ENCODE measurements at places on chromosomes 4 and X. TPM values are rescaled to one million over a fixed set of nuclear protein-coding genes. Genes with fewer than 3 reads are reported as not detected.

GRCh38 chrX:132612821-132613564 lies 124.2 kb upstream of the MBNL3 start:
- DNase-seq: no peak

DNA sequence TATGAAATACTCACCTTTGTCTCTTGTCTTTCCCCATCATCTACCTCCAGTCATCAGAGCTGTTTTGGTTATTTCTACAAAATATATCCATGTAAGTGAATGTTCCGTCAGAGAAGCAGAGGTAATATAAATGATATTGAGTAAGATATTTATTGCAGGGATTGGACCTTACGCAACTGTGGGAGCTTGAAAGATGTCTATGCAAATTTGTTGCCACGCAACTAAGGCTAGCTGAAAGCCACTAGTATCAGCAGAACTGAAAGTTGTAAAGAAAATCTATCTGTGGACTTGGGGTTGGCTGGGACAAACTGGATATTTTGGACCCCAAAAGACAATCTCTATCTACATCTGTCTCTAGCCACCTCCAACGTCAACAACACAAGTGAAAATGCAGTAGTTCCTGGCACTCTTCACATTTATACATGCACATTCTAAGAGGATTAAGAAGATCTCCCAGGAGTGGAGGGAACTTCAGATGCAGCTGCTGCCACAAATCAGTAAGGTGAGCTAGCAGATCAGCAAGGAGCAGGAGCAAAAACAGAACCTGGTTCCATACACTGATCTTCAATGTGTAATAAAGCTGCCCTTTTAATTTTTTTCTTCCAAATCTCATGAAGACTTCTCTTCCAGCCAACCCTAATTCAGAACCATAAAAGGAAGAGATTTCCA lies 8.5 kb upstream of the CCSER1 start:
- DNase-seq: no peak

The ENPP6 gene
- polyA plus RNA-seq: 0.02 TPM

The LIMCH1 gene
- 1.1 TPM for polyA plus RNA-seq

All from AG04450 (cell line).